ENCODE measurements at places on chromosomes 6 and 20.

DNA sequence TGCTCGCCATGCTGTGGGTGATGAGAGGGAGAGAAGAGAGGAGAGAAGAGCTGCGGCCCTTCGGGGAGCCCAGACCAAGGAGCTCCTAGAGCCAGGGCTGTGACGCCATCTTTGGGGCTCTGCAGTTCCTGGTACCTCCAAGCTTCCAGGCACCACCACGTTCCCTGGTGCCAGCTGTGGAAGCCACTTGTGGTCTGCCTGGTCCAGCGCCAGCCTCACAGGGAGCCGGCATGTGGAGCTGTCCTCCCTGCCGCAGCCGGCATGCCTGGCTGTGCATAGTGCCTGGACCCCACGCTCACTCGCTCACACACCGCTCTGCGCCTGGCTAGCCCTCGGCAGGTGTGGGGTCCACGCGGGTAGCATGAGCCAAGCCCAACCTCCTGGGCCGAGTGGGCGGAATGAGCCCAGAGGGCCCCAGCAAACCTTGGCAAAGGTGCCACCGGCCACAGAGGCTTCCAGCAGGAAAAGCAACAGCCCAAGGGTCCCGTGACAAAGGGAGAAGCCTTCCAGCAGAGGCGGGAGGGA, 19.3 kb upstream of the CHRNA4 start:
- no peak for DNase-seq

DNA sequence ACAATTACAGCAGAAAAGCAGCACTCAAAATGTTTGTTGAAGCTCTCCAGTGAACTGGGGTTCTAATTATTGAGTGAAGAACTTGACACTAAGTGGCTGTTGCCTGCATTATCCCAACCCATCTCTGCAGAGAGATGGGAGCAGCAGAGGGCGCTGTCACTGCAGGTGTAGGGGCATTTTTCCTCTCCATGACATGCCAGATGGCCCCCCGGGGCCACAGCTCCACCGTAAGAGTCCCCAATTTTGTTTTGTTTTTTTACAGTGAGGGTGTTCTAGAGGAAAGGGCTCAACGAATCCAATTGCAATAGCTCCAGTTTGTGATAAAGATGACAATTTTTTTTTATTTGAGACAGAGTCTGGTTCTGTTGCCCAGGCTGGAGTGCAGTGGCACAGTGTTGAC, 1.9 kb upstream of the FUCA2 start:
- peak; percentile 82 for DNase-seq

DNA sequence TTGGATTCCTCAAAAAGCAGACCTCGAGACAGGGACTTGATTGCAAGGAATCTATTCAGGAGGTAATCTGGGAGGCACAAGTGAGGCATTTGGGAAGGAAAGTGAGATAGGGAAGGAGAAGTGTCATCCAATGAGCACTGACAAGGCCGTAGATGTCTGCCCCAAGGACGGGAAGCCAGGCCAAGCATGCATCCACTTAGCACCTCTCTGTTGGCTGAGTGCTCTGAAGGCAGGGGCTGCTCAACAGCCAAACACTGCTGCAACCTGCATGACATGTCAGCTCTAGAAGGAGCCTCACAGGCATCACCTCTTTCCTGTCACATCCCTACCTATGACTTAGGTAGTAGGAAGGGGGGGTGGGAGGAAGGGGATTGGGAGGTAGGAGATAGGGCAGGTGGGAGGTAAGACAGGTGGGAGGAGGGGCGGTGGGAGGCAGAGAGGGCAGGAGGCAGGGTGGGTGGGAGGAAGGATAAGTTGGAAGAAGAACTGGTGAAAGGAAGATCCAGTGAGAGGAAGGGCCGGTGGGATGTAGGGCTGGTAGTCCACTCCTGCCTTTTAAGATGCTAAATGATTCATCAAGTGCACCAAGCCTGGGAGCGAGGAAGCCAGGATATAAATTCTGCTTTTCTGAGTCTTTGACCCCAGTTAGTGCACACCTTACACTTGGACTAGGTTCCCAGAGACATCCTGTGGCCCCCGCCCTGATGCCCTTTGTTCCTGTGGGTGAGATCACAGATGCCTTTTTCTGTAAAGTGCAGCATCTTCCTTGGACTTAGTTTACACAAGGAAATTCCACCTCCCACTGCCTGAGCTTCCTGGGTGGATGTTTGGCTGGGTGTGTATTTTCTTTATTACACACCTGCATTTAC, 83.8 kb upstream of the NXT1 start:
- no peak for DNase-seq

DNA sequence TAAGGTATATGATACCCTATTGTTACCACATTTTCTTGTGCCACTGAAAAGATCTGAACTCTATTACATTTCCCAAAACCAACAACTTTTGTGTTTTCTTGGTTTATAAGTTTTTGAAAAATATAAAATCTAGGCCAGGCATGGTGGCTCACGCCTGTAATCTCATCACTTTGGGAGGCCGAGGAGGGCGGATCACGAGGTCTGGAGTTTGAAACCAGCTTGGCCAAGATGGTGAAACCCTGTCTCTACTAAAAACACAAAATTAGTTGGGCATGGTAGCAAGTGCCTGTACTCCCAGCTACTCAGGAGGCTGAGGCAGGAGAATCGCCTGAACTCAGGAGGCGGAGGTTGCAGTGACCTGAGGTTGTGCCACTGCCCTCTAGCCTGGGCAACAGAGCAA, 34.3 kb downstream of the SAMHD1 start:
- no peak for DNase-seq

- DNase-seq = no peak
Observed at GRCh38 chr6:149252622-149253021, 64.9 kb upstream of the TAB2 start.

- DNase-seq = peak; percentile 53
Observed at GRCh38 chr6:31829633-31830283, 2.2 kb downstream of the HSPA1B start.

- peak; percentile 2 for DNase-seq
Observed at GRCh38 chr6:148700741-148701311, 46.0 kb upstream of the UST start.

GRCh38 chr6:97068211-97068610, 143.7 kb downstream of the KLHL32 start:
- peak; percentile 44 for DNase-seq

DNA sequence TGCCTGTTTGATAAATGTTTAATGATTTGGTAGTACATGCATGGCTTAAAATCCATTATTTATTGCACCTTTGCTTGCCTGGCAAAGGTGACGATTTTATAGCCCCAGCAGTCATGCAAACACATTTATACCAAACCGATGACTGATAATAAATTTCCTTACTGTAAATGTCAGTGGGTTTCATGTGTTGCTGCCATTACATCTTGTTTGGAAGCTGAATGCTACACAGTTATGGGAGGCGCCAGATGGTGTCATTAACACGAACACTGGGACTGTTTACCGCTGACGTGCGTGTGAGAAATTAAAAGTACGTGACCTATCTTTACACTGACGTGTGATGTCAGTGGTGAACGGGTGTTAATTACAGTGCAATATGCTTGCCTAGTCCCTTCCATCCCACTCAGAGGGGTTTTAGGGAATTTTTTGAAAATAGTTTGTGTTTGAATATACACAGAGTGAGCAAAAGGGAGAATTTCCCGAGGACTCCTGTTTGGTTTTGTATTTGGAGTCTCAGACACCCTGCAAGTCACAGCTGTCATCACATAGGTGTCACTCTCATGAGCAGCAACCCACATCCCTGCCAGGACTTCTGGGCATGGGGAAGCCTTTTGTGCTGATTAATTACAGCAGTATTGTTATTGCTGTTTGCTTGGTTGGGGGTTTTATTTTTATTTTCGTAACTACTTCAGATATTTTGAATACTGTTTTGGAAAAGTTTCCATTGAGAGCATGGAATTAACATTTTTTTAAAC, 151.8 kb upstream of the INSM1 start:
- DNase-seq = peak; percentile 33

DNA sequence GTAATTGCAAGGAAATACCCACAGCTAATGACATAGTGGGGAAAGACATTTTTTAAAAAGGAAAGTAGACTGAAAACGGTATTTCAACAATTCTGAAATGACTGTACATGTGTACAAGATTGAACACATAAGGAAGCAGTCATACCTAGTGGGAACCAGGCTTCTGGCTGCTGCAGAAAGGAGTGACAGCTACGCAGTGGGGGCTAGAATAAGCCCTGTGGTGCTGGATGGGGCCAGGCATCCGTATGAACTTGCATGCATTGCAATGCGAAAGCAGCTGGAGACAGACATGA, 54.9 kb upstream of the GPR31 start:
- DNase-seq = no peak

DNA sequence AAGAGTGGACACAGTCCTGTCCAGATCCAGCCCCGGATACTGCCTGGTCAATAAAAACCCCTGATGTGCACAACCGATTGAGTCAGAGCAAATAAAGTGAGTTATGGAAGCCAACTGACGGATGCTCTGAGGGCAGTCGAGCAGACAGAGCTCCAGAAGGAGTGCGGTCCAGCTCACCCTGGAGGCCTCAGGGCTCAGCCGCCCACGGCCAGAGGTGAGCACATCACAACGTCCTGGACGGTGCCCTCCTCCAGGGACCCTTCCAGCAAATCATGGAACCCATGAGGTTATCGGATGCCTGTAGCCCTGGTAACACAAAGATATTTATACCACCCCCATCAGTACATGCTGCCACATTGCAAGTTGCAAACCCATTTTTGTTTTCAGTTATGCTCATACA, 44.0 kb upstream of the SMOC2 start:
- no peak for DNase-seq

- no peak for DNase-seq
Observed at GRCh38 chr6:166464068-166465002, 81.6 kb upstream of the MPC1 start.

DNA sequence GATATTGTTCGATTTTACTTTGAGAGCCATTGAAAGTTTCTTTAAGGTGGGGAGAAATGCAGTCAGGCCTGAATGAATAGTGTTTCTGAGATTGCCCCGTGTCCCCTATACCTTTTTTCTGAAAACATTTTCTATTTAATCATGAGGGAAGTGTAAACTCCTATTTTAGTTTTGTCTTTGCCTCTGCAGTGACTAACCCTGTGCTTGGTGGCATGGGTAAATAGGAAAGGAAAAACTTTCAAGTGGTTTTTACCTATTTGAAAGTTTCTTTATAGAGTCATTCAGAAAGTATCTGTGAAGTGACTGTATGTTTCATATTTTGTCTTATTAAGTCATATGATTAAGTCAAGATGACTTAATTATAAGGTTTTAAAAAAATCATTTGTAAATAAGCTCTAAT, 14.5 kb downstream of the SNRNP48 start:
- no peak for DNase-seq

- DNase-seq = peak; percentile 10
Observed at GRCh38 chr6:28208111-28208659, 16.9 kb upstream of the ZSCAN9 start.

DNA sequence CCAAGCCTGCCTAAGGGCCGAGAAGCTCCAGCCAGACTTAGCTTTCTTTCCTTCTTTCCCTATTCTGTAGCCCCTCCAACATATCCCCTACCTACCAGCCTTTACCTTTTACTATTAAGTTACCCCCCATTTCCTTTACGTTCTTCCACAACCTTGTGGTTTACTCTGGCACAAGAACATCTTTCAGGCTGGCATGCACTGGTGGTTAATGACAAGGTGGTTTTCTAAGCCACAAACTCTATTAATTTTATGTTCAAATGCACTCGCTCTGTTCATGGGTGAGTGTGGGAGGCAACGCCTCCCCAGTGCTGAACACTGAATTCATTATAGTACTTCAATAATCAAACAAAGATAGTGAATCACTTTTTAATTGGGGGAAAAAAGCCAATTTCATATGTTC, 64.4 kb downstream of the TRERF1 start:
- DNase-seq = no peak

DNA sequence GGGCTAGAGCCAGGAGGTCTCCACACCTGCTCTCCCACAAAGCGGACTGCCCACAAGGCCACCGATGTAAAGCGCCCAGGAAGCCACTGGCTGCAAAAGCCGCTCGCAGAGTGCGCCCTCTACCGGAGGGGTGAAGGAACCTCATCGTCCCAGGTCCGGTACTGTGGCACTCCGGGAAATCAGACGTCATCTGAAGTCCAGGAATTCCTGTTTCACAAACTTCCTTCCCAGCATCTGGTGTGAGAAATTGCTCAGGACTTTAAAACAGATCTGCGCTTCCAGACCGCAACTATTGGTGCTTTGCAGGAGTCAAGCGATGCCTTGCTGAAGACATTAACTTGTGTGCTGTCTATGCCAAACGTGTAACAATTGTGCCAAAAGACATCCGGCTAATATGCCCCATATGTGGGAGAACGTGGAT, 115.1 kb upstream of the ARID1B start:
- no peak for DNase-seq

- no peak for DNase-seq
Observed at GRCh38 chr6:132298344-132298949, 102.8 kb downstream of the MOXD1 start.

DNA sequence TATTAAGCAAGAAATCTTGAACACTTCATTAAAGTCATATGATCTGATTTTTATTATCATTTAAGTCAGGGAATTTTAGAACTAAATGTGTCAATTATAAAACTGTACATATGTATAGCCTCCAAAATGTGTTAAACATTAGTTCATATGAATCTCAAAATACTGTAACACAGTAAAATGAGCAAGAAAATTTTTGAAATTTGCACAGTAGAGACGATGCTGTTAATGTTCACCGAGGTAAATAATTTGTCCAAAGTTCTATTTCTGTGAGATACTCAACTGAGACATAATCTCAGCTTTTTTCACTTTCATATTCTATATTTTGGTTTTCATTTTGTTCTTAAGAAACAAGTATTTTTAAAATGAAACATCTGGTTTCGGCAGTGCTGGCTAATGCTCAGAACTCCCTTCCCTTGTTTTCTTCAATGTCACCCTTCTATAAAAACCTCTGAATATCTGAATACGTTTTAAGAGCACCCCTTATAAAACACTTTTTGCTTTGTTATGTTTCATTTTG, 353.1 kb downstream of the LAMA2 start:
- DNase-seq = no peak

- no peak for DNase-seq
Observed at GRCh38 chr6:47064274-47064673, 22.1 kb upstream of the ADGRF1 start.

DNA sequence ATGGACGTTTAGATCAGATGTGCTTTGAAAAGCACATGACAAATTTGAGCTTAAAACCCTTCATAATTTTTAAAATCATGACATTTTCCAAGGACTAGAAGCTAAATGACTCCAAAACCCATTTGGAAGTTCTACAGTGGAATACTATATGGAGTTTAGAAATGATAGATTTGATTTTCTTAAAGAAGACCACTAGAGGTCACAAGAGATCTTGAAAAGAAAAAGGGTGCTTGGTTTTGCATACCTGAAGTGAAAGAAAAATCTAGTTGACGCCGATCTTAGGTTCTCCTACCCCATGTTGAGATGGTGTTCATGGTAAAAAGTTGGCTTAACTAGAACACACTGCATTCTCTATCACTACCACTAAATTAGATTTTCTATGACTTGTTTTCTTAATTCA, 31.5 kb downstream of the CFAP61 start:
- DNase-seq = peak; percentile 86

GRCh38 chr20:64183313-64183712, 19.1 kb downstream of the MYT1 start:
- no peak for DNase-seq

DNA sequence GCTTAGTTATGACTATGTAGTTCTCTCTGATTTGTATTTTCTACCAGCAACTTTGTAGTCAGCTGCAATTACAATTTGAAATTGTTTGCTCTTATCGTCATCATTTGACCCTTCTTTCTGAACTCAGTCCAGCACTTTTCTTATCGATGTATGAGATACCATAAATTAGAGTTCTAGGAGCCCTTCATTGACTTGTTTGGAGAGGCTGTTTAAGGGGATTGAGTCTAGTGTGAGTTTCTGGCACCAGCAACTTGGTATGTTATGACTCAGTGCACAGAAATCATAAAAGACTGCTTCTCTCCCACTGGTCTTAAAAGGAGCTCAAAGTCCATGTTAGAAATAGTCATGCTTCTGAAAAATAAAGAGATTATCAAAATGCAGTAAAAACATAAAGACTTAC, 190.3 kb downstream of the TENT5A start:
- no peak for DNase-seq
